ENCODE measurements at places on chromosomes 7 and 10.

GRCh38 chr7:28001896-28002295 lies 178.7 kb downstream of the JAZF1 start:
- no peak for DNase-seq

DNA sequence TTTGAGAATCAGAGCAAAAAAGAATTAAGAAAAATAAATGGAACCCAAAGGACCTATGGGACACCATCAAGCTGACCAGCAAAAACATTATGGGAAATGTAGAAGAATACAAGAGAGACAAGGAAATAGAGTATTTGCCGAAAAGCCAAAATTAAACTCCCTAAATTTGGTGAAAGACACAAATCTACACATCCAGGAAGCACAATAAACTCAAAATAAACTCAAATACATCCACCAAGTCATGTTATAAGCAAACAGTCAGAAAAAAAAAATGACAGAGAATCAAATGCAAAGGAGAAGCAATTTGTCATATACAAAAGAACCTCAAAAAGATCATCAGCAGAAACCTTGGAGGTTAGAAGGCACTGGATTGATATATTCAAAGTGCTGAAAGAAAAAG lies 105.4 kb downstream of the ZNF33B start:
- no peak for DNase-seq

GRCh38 chr10:32951111-32951510 lies 6.9 kb downstream of the ITGB1 start:
- no peak for DNase-seq

DNA sequence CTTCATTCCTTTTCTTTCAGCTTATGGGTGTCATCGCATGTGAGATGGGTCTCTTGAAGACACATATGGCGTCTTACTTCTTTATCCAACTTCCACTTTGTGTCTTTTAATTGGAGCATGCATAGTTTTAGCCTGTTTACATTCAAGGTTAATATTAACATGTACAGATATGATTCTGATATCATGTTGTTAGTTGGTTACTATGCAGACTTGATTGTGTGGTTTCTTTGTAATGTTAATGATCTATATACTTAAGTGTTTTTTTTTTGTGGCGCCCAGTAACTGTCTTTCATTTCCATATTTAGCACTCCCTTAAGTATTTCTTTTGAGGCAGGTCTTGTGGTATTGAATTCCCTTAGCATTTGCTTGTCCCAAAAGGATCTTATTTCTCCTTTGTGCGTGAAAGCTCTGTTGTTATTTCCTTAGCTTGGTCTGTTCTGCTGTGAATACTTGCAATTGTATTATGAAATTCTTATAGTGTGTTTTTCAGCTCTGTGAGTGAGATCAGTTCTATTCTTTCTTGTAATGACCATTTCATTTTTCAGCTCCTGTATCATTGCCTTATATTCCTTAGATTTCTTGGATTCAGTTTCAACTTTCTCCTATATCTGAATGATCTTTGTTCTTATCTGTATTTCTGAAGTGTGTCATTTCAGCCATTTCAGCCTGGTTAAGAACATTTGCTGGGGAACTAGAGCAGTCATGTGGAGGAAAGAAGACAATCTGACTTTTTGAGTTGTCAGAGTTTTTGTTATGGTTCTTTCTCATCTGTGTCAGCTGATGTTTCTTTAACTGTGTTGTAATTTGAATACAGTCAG lies 88.4 kb downstream of the ABCA13 start:
- no peak for DNase-seq

GRCh38 chr7:28405662-28406061 lies 6.7 kb upstream of the CREB5 start:
- no peak for DNase-seq

GRCh38 chr10:71250842-71251241 lies 38.5 kb downstream of the UNC5B start:
- no peak for DNase-seq

DNA sequence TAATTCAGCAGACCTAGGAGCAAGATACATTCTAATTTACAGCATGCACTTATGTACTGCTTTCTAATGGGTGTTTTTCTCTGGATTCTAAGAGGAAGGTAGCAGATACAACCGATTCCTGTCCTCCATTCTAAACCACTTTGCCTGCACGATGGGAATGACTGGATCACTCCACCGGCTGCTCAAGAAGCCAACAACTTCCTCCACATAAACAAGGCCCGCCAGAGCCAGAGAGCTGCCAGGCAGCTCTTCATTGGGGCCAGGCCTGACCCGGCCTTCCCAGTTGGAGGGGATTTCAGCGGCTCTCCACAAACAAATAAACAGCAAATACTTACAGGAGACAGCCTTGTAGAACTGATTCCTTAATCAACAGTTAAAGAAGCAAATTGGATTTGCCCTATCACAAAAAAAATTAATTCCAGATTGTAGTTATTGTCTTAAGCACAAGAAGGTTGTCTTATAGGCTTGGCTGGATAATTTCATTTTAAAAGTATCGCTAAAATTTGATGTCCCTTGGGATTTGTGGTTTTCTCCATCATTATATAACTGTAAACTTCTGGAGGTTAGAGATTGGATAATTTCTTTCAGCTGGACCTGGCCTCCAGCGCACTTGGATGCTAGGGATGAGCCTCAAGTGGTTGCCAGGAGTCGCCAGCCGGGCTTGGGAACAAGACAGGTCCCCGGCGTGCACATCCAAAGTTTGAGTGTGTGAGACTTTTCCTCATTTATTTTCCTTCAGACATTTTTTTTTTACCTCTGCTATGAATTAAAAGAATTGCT lies 20.9 kb downstream of the EBF3 start:
- DNase-seq, result no peak
